ENCODE measurements at places on chromosomes 16 and 17. TPM values are rescaled to one million over a fixed set of nuclear protein-coding genes. Genes with fewer than 3 reads are reported as not detected.

DNA sequence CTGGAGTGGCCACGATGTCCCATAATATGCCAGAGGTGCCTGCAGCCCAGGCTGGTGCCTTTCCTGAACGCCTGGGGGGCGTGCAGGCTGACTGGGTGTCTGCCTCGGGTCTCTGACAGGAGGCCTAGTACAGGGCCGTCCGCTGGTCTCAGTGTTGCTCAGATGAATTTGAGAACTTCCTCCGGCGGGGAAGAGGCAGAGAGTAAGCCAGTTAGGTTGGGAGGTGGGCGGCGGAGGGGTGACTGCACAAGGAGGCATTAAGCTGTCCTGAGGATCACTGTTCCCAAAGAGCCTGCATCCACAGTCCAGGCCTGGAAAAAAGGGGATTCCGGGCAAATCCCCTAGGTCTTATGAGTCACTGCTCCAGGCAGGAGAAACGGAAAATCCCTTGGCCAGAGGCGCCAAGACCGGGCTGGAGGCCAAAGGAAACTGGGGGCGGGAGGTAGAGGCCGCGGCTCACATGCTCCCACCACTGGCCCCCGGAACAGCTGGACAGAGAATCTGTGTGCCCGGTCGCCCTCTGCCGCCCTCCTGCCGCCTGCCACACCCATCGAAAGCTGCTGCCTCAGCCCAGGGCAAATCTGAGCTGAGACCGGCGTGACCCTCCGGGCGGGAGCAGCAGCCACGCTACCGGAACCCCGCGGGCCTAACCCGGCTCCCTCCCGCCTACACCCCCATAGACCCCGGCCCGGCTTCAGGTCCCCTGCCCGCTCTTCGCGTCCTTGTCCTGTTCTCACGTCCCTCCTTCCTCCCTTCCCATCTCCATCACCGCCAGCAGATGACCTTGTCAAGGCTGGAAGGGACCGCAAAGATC is 1.2 kb downstream of the TRIM47 start:
- peak; percentile 97 for DNase-seq

GRCh38 chr17:32746698-32747097 is 130.2 kb downstream of the MYO1D start:
- peak; percentile 45 for DNase-seq

Gene C1QL1
- 0.28 TPM for total RNA-seq

Gene KRTAP2-1
- total RNA-seq = not detected

DNA sequence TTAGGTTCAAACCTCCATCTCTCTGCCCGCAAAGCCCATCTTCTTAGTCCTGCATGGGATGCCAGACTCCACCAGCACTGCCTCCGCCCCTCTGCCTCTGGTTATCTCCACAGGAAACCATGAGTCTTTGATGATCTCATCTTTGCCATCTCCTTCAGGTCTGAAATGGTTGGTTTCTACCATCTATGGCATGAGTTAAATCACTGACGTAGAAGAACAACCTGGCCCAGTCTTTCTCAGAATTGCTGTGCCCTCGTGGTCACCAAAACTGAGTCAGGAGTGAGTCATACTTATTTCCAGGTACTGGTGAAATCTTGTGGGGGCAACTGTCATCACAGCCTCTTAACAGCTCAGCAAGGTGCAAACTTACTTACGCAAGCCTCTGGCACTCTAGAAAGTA is 468.7 kb upstream of the C16orf82 start:
- no peak for DNase-seq

Gene TP53TG3B
- not detected for total RNA-seq
